ENCODE measurements at places on chromosomes 6 and 20.

- peak; percentile 73 for DNase-seq
These were observed 14.0 kb downstream of the UST start for GRCh38 chr6:148760568-148761526.

GRCh38 chr6:129606664-129607063 lies 103.3 kb downstream of the ARHGAP18 start:
- peak; percentile 35 for DNase-seq

- peak; percentile 70 for DNase-seq
These were observed 82.7 kb upstream of the TOP1 start for GRCh38 chr20:40945754-40946450.

GRCh38 chr6:39706819-39707335 lies 18.3 kb downstream of the KIF6 start:
- peak; percentile 9 for DNase-seq

DNA sequence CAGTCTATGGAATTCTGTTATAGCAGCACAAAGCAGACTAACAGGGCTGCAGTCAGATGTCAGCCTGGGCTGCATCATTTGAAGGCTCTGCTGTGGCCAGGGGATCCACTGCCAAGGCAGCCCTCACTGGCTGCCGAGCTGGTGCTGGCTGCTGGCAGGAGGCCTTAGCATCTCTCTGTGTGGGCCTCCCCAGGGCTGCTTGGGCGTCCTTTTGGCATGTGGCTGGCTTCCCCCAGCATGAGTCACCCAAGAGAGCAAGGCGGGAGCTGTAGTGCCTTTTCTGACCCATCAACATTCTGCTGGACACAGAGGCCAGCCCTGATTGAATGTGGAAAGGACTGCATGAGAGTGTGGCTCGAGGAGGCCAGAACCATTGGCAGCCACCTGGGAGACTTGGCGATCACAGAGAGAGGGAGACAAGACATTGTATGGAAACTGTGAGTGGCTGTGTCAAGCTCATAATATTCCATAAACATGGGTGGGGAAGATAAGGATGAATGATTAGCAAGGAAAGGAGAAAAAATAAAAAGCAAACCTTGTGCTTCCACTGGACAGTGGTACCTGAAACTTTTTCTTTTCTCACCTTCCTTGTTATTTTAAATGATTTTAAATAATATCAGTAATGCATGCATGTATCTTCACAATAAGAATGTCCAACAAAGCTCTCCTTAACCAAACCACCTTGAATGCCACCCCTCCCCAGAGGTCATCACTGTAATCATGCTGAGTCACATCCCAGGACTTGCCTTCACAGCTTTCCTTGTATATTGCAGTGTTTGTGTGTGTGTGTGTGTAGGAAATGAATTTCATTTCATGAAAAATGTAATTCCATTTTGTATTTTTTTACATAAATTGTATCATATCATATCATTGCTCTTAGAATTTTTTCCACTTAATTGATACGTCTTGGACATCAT lies 55.0 kb upstream of the VSX1 start:
- DNase-seq = no peak

- no peak for DNase-seq
These were observed 322.7 kb downstream of the SYNE1 start for GRCh38 chr6:152314483-152314832.

DNA sequence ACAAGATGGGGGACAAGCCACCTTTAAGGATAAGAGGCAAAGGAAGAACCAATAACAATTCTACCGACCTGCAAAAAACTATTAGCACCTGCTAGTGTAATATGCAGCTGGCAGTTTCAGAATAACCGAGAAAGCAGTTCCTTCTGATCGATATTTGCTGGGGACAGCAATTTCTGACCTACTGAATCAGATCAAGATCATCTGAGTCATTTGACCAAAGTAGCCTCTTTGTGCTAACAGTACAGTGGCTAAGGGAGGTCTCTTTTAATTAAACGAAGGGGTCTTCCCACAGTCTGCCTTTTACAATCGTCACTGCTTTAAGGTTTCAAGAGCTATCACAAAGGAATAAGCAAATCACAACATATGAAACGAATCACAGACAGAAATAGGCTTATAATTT lies 318.9 kb downstream of the BTBD9 start:
- no peak for DNase-seq

- no peak for DNase-seq
These were observed 2.8 kb upstream of the TMEM30A start for GRCh38 chr6:75287424-75287823.

GRCh38 chr6:119890470-119890869 lies 540.9 kb upstream of the MAN1A1 start:
- no peak for DNase-seq

GRCh38 chr6:5130135-5130866 lies 45.2 kb downstream of the PPP1R3G start:
- DNase-seq = no peak

- no peak for DNase-seq
These were observed 1.5 kb downstream of the ZSCAN31 start for GRCh38 chr6:28334286-28335039.

- DNase-seq = no peak
These were observed 114.1 kb upstream of the HDDC2 start for GRCh38 chr6:125415913-125416312.

- DNase-seq = no peak
These were observed 196.9 kb upstream of the ZNF184 start for GRCh38 chr6:27669624-27670301.

GRCh38 chr6:163344411-163344810 lies 70.1 kb upstream of the QKI start:
- DNase-seq = peak; percentile 33

GRCh38 chr20:50499938-50500337 lies 10.2 kb upstream of the PTPN1 start:
- DNase-seq = peak; percentile 63

- DNase-seq = no peak
These were observed 11.9 kb downstream of the GPX5 start for GRCh38 chr6:28537509-28538140.

DNA sequence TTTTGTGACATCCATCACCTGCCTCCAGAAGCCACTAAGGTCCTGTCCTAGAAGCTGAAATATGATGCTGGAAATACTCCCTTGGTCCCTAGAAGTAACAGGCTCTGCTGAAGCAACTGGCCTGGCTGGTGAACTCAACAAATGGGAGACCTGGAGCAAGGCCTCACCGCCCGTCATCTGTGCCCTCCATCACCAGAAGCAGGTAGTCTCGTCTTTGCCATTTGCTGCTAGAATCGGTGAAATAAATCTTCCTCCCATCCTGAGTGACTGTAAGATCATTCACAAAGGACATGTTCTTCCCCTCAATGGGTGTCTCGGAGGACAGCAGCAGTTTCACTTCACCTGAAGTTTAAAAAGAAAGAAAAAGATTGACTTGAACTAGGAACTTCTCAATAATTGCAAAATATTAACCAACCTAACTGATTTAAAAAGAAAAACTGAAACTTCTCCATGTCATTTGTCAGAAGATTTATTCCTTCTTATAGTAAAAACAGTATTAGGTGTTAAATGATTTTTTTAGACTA lies 21.0 kb downstream of the CST7 start:
- no peak for DNase-seq

GRCh38 chr6:79133173-79133572 lies 55.1 kb upstream of the PHIP start:
- no peak for DNase-seq

DNA sequence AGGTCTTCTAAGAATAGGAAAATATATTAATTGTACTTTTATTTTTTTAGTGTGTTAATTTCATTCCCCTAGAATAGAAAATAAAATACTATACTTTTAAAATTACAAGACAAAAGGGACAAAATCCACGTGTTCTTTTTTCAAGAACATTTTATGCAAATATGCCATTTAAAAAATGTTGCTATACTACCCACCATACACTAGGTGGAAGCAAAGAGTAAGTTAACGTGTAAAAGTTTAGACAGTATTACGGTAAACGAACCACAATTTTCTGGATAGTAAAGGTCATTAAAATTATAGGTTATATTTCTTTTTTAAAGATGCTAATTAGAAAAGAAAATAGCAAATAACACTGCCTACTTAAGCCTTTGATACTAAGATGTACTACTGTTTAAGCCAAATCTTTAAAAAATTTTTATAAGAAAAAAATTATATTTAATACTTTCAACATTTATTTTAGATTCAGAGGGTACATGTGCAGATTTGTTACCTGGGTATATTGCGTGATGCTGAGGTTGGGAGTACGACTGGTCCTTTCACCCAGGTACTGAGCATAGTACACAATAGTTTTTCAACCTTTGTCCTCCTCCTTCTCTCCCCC lies 287.6 kb downstream of the PHF3 start:
- DNase-seq = peak; percentile 48

DNA sequence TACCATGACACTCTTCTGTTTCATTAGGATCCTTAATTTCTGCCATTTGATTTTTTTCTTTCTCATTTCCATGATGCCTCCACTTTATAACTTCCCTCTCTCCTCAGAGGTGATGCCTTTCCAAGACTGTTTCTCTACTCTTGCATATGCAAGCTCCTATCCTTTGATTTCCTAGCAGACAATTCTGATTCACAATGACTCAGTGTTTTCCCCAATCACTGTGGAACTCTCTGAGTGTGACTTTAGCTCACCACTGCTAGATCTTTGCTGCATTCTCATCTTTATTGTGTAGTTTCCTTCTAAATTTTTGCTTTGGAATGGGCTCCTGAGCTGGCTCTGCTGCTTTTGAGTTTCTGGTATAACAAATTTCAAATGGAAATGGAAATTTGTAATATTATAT lies 184.9 kb downstream of the TINAG start:
- no peak for DNase-seq

GRCh38 chr6:128598571-128598970 lies 78.2 kb upstream of the PTPRK start:
- no peak for DNase-seq

DNA sequence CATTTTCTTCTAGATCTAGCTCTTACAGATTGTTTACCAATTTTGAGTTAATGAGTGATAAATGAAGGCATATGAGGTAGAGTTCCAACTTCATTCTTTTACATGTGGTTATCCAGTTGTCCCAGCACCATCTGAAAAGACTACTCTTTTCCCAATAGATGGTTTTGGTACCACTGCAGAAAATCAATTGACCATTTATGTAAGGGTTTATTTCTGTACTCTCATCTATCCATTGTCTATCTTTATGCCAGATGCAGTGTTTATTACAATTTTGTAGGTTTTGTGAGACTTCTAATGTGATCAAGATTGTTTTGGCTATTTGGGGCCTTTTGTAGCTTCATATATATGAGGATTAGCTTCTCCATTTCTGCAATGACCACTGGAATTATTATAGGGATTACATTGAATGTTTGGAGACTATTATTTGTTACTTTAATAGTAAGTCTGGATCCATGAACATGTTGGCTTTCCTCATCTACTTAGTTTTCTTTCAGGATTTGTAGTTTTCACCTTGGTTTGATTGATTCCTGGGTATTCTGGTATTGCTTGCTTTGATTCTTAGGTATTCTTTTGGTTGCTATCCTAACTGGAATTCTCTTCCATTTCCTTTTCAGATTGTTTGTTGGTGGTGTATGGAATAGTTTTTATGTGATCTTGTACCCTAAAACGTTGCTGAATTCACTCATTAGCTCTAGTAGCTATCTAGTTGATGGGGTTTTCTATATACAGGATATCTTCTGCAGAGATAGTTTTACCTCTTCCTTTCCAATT lies 10.4 kb downstream of the SNRPB start:
- DNase-seq = no peak

GRCh38 chr6:139316622-139317317 lies 25.0 kb upstream of the TXLNB start:
- no peak for DNase-seq

- DNase-seq = no peak
These were observed 74.4 kb downstream of the SMOC2 start for GRCh38 chr6:168515376-168515775.

GRCh38 chr20:53794529-53795115 lies 201.0 kb upstream of the ZNF217 start:
- DNase-seq = no peak

GRCh38 chr6:128063850-128064539 lies 163.1 kb upstream of the THEMIS start:
- no peak for DNase-seq

GRCh38 chr6:80767808-80768207 lies 661.3 kb downstream of the BCKDHB start:
- DNase-seq = no peak

DNA sequence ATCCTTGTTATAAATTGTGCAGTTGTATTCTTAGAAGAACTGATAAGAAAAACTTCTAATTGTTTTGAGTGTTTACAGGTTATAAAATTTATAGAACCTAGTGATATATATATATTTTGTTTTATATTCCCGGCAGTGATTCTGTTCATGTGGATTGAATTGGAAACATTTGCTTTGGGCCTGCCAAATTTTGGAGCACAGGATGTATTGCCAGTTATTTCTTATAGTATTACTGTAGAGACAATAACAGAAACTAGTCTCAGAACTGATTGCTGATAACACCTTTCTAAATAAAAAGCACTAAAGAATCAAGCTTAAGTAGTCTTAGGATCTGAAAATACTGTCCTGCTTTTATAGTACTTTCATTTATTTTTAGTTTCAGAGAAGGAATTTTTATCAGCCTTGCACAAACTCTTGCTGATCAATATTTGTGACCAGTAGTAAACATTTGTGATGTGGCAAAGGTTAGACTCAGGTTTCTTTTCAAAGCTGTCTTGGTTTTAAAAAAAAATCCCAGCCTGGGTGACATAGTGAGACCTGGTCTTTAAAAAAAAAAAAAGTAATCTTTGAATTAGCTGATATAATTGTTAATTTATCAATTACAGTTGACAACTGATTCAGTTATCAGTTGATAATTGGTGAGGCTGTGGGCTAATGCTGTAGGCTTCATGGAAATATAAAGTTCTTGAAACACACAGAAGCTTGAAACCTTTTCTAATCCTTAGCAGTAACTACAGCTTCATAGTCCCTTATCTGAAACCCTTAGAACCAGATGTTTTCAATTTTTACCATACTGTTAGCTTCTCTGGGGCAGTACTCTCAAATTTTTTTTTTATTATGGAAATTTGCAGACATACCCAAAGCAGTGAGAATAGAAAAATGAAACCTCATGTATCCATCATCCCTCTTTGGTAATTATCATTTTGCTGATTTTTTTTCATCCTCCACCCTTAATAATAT lies 42.4 kb downstream of the RNGTT start:
- no peak for DNase-seq

GRCh38 chr6:53310771-53311585 lies 37.8 kb downstream of the ELOVL5 start:
- DNase-seq = no peak

- DNase-seq = no peak
These were observed 104.2 kb downstream of the TFAP2B start for GRCh38 chr6:50922579-50923525.

GRCh38 chr6:140663772-140664171 lies 1289.3 kb upstream of the CITED2 start:
- no peak for DNase-seq

Measured in suppressor macrophage treated with lipopolysaccharide for 4 hours (primary cell).